Sigmoid colon (tissue), 7 donors: ENCODE measurements at places on chromosomes 3 and 15. TPM values are rescaled to one million over a fixed set of nuclear protein-coding genes. Genes with fewer than 3 reads are reported as not detected.
A peak's percentile ranks its signal among the peaks of the same experiment; 100 is the strongest.

GRCh38 chr3:167884481-167884880 is 149.0 kb downstream of the SERPINI1 start:
- no peak overlapping the region for H3K27ac ChIP-seq
- H3K4me3 ChIP-seq = no peak overlapping the region
- H3K36me3 ChIP-seq = no peaks in the 10 kb centered on the region
- no peaks in the 10 kb centered on the region for H3K27me3 ChIP-seq
- no peak for DNase-seq
- no peaks in the 10 kb centered on the region for H3K4me1 ChIP-seq

RHCG gene
- not detected for total RNA-seq

- no peaks in the 10 kb centered on the region for H3K4me1 ChIP-seq
- no peaks in the 10 kb centered on the region for H3K36me3 ChIP-seq
- no peaks in the 10 kb centered on the region for H3K27me3 ChIP-seq
- no peak overlapping the region for H3K4me3 ChIP-seq
- no peak overlapping the region for H3K27ac ChIP-seq
- no peak for DNase-seq
These were observed 8.9 kb upstream of the FURIN start for GRCh38 chr15:90859234-90860131.

DNA sequence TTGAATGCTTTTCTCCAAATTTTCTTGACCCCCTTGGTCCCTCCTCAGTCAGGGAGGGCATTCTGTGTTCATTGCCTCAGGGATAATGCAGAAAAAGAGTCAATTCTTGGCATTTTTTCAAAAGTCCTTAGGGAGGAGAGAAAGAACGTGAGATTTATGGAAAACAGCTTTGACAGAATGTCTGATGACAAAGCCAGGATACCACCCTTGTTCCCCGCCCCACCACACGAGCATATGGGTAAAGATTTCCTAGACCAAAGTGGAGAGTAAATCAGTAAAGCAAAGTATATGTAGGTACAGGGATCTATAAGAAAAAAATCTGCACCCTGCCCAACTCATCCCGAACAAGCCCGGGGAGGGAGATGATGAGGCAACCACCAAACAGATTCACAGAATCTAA is 11.2 kb downstream of the SRGAP3 start:
- no peaks in the 10 kb centered on the region for H3K27me3 ChIP-seq
- H3K27ac ChIP-seq = no peak overlapping the region
- DNase-seq = no peak
- H3K4me3 ChIP-seq = no peak overlapping the region
- no peaks in the 10 kb centered on the region for H3K36me3 ChIP-seq
- no peaks in the 10 kb centered on the region for H3K4me1 ChIP-seq

GRCh38 chr3:128197855-128198254 is 44.6 kb downstream of the EEFSEC start:
- H3K4me3 ChIP-seq = no peak overlapping the region
- H3K36me3 ChIP-seq = no peaks in the 10 kb centered on the region
- DNase-seq = no peak
- H3K4me1 ChIP-seq = peaks cover 21% of the 10 kb centered on the region
- H3K27me3 ChIP-seq = no peaks in the 10 kb centered on the region
- peak overlapping the region; percentile 1 for H3K27ac ChIP-seq
